ENCODE measurements at places on chromosomes 7 and 10. TPM values are rescaled to one million over a fixed set of nuclear protein-coding genes. Genes with fewer than 3 reads are reported as not detected.

DNA sequence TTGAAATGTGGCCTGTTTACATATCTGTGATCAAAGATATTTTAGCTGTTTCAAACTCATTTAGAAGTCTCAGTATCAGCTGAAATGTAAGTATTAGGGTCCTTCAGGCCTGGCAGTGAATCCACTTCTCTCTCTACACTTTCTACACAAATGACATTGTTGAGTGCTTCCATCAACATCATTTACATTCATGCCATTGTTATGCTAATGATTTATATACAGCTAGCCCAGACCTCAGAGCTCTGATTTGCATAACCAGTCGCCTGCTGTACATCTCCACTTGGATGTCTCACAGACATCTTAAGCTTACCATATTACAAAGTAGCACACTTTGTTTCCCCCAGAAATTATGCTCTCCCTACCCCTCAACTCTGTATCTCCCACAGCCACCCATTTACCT, 71.6 kb downstream of the GSDME start:
- no peak for DNase-seq
- H3K4me3 ChIP-seq: no peak overlapping the region
- H3K36me3 ChIP-seq: peaks cover 39% of the 10 kb centered on the region

GRCh38 chr10:98242823-98243222, 25.2 kb downstream of the LOXL4 start:
- H3K4me1 ChIP-seq: peaks cover 3% of the 10 kb centered on the region
- no peak for DNase-seq
- H3K36me3 ChIP-seq: peaks cover 23% of the 10 kb centered on the region
- H3K4me3 ChIP-seq: no peak overlapping the region
- H3K27ac ChIP-seq: no peak overlapping the region

GRCh38 chr10:61140765-61141392, 196.9 kb upstream of the RHOBTB1 start:
- DNase-seq: no peak
- H3K4me3 ChIP-seq: no peak overlapping the region
- no peaks in the 10 kb centered on the region for H3K4me1 ChIP-seq
- no peak overlapping the region for H3K27ac ChIP-seq

Gene ASB4
- total RNA-seq: not detected

Gene CARD11
- 108 TPM for total RNA-seq

GRCh38 chr7:44977304-44977958, 1.4 kb downstream of the MYO1G start:
- H3K36me3 ChIP-seq: peaks cover 62% of the 10 kb centered on the region
- H3K27me3 ChIP-seq: no peaks in the 10 kb centered on the region
- H3K4me1 ChIP-seq: peaks cover 48% of the 10 kb centered on the region
- peak; percentile 83 for DNase-seq
- peak overlapping the region; percentile 97 for H3K4me3 ChIP-seq
- H3K27ac ChIP-seq: peak overlapping the region; percentile 100

DNA sequence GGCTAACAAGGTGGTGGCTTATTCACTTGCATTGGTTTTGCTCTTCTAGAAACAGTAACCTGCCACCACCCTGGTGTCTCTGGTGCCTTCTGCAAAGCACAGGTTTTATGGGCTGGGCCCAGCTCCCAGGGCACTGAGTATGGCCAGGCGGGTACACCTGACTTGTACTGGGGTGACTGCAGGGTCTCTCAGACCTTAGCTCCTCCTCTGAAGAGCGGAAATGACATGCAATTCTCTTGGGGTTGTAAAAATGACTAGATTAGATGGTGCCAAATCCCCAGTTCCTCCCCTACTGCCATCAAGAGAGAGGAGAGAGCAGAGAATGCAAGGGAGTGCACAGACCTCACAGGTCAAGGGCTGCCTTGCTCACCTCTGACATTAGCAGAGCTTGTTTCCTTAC, 14.7 kb downstream of the ESYT2 start:
- no peaks in the 10 kb centered on the region for H3K27me3 ChIP-seq
- H3K36me3 ChIP-seq: peaks cover 57% of the 10 kb centered on the region
- peak overlapping the region; percentile 66 for H3K4me3 ChIP-seq
- H3K4me1 ChIP-seq: peaks cover 96% of the 10 kb centered on the region
- peak; percentile 59 for DNase-seq

DNA sequence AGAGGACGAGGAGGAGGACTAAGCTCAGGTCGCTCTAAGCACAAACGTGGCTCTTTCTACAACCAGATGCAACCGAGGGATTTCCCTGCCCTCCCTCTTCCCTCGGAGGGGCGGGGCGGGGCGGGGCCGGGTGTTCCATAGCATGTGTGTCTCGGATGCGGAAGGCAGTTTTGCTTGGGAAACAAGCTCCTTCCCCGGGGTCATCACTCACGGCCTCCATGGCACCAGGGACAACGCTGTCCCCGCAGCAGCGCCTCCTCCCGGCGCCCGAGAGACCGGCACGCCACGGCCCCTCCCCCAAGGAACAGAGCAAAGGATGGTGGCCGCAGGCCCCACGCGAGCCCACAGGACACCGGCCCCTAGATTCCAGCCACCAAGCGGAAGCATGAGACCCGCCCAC, 110.5 kb downstream of the PAXIP1 start:
- no peaks in the 10 kb centered on the region for H3K4me1 ChIP-seq
- no peaks in the 10 kb centered on the region for H3K27me3 ChIP-seq
- no peaks in the 10 kb centered on the region for H3K36me3 ChIP-seq
- DNase-seq: no peak

Gene GNAT3
- total RNA-seq: not detected

DNA sequence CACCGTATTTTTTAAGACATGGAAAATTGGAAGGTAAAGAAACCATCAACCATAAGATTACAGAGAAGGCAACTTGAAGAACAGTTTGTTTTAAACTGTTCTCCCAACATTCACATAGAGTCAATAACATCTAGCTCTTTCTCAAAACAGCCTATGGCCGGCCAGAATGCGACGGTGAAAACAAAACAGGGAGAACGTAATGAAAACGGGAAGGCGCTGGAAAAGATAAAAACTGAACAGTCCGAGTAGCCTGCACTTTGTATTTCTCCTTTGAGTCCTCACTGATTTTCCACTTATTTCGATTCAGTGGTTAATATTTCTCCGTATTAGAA, 637 bp downstream of the MICU1 start:
- peak overlapping the region; percentile 93 for H3K27ac ChIP-seq
- no peaks in the 10 kb centered on the region for H3K36me3 ChIP-seq
- peaks cover 7% of the 10 kb centered on the region for H3K4me1 ChIP-seq
- H3K4me3 ChIP-seq: peak overlapping the region; percentile 97

GRCh38 chr7:123824754-123825067, 20.3 kb upstream of the HYAL4 start:
- H3K36me3 ChIP-seq: no peaks in the 10 kb centered on the region
- DNase-seq: no peak
- H3K27ac ChIP-seq: peak overlapping the region; percentile 82
- H3K27me3 ChIP-seq: peaks cover 21% of the 10 kb centered on the region
- peaks cover 25% of the 10 kb centered on the region for H3K4me1 ChIP-seq

Gene ITGB8
- total RNA-seq: not detected

Gene RUFY2
- 7.1 TPM for total RNA-seq

Gene OR2A12
- not detected for total RNA-seq

Gene CXCL12
- not detected for total RNA-seq

Gene SLC4A2
- total RNA-seq: 69.1 TPM

DNA sequence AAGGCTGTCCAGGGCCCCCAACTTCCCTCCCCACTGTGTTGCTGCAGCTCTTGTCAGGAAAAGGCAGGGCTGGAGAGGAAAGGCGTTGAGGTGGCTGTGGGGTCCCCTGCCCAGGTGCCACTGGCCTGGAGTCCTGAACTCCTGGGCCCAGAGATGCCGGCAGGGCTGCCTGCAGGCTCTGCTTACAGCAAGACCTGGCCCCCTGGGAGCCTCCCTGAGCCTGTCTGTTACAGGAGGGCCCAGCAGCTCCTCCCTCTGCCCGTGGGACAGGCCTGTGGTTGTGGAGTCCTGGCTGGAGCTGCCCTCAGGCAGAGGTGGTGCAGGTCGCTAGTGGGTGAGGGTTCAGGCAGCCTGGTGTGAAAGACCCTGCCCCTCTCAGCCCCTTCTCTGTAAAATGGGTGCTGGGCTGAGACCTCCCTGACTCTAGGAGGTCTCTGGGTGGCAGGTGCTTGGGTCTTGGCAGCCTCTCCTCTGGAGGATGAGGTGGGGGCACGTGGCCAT, 9.9 kb downstream of the ANTXRL start:
- no peak overlapping the region for H3K27ac ChIP-seq
- H3K4me3 ChIP-seq: no peak overlapping the region
- peaks cover 14% of the 10 kb centered on the region for H3K4me1 ChIP-seq
- H3K27me3 ChIP-seq: no peaks in the 10 kb centered on the region
- no peaks in the 10 kb centered on the region for H3K36me3 ChIP-seq

Gene HECW1
- not detected for total RNA-seq

DNA sequence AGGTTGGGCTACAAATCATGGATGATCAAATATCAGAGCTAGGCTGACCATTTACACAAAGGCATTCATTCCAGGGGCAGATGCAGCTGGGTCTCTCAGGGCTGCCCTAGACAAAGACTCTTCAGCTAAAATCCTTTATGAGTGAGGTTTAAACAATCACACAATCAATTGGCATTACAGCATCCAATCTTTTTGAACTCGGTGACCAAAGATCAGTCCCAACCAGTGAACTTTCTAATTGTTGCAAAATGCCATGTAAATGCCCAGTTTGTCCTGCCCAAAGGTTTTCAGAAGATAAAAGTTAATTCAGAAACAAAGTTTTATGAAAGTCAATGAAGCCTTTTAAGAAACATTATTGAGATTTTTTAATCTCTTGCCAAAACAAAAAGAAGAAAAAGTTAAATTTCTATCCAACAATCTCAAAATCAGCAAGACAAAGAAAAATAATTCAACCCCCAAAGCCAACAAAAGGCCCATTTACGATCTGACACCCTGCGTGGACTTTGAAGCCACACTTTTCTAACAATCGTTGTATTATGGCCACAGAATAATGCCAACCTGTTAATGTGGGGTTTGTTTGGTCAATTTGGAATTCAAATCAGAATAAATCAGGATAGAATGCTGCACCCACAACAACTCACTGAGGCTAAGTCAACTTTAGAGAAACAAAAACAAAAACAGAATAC, 40.9 kb downstream of the GPR37 start:
- H3K27ac ChIP-seq: no peak overlapping the region
- DNase-seq: no peak
- H3K27me3 ChIP-seq: peaks cover 3% of the 10 kb centered on the region
- H3K36me3 ChIP-seq: no peaks in the 10 kb centered on the region

Gene PRKCQ
- total RNA-seq: 45.9 TPM

- DNase-seq: no peak
- no peak overlapping the region for H3K4me3 ChIP-seq
- H3K36me3 ChIP-seq: no peaks in the 10 kb centered on the region
- H3K4me1 ChIP-seq: no peaks in the 10 kb centered on the region
- H3K27me3 ChIP-seq: no peaks in the 10 kb centered on the region
Measured at GRCh38 chr10:65611592-65611991, 1314.2 kb upstream of the LRRTM3 start.

DNA sequence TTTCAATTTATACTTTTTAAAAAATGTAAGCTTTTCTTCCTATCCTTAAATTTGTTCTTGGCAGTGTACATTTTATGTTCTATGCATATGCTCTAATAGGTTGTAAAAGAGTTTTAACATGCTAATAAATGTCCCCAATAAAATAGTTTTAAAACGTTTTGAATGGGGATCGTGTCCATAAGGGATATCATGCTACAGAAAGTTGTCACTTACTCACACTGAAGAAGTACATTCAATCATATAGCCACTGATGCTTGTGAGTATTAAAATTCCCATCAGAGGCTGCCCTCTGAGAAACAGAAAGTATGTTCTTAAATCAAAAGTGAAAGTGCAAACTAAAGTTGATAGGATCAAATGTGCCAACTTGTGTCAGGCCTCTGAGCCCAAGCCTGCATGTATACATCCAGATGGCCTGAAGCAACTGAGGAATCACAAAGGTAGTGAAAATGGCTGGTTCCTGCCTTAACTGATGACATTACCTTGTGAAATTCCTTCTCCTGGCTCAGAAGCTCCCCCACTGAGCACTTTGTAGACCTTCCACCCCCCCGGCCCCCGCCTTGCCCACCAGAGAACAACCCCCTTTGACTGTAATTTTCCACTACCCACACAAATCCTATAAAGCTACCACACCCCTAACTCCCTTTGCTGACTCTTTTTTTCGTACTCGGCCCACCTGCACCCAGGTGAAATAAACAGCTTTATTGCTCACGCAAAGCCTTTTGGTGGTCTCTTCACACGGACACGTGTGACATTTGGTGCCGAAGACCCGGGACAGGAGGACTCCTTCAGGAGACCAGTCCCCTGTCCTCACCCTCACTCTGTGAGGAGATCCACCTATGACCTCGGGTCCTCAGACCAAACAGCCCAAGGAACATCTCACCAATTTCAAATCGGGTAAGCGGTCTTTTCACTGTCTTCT, 877 bp upstream of the NOD1 start:
- H3K27ac ChIP-seq: peak overlapping the region; percentile 88
- peak overlapping the region; percentile 91 for H3K4me3 ChIP-seq
- H3K4me1 ChIP-seq: peaks cover 42% of the 10 kb centered on the region
- peaks cover 10% of the 10 kb centered on the region for H3K36me3 ChIP-seq
- DNase-seq: peak; percentile 16

- DNase-seq: no peak
- H3K36me3 ChIP-seq: no peaks in the 10 kb centered on the region
- H3K4me3 ChIP-seq: no peak overlapping the region
- H3K27me3 ChIP-seq: peaks cover 83% of the 10 kb centered on the region
Measured at GRCh38 chr10:116270771-116271592, 2.0 kb downstream of the GFRA1 start.

- no peak overlapping the region for H3K4me3 ChIP-seq
- no peak for DNase-seq
- peaks cover 72% of the 10 kb centered on the region for H3K4me1 ChIP-seq
- peaks cover 26% of the 10 kb centered on the region for H3K36me3 ChIP-seq
Measured at GRCh38 chr10:124693801-124694416, 50.3 kb downstream of the FAM53B start.

DNA sequence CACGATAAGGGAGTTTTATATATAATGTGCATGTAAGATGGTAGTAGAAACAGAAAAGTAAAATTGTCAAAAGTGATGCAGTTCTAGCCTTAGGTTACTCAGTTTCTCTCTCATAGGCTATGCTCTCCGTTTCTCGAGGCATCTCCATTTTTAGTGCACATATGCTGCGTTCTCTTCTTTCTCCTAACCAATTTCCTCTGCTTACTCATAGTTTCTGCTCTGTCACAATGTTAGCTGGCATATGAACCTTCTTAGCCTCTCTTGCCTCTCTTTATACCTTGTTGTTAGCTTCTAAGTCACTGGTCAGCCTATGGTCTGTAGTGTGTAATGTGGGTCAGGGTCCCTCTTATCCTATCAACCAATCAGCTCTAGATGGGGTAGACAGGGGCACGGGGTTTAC, 280.6 kb upstream of the ETV1 start:
- no peaks in the 10 kb centered on the region for H3K27me3 ChIP-seq
- H3K36me3 ChIP-seq: no peaks in the 10 kb centered on the region
- H3K4me1 ChIP-seq: no peaks in the 10 kb centered on the region

DNA sequence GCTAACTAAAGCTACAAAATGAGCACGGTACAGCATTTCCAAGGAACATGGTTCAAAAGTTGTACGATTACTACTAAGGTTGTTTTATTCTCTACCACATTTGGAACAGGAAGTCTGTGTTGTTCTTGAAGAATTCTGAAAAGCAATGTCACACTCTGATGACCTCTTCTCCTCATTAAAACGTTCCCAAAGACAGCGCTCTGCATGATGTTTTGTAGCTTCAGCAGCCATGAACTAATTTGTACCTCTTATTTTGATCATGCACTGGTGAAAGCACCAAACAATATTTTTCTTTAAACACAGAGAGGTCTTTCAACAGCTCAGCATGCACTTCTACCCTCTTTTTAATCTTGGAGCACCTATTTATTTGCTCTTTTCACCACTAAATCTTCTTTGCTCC, 75.0 kb upstream of the TES start:
- no peaks in the 10 kb centered on the region for H3K4me1 ChIP-seq
- H3K27ac ChIP-seq: no peak overlapping the region

- H3K27ac ChIP-seq: no peak overlapping the region
- DNase-seq: no peak
- no peak overlapping the region for H3K4me3 ChIP-seq
- H3K36me3 ChIP-seq: no peaks in the 10 kb centered on the region
- H3K4me1 ChIP-seq: no peaks in the 10 kb centered on the region
Measured at GRCh38 chr10:132476146-132477065, 61.2 kb upstream of the INPP5A start.
